ENCODE measurements at places on chromosomes 11 and 22.

DNA sequence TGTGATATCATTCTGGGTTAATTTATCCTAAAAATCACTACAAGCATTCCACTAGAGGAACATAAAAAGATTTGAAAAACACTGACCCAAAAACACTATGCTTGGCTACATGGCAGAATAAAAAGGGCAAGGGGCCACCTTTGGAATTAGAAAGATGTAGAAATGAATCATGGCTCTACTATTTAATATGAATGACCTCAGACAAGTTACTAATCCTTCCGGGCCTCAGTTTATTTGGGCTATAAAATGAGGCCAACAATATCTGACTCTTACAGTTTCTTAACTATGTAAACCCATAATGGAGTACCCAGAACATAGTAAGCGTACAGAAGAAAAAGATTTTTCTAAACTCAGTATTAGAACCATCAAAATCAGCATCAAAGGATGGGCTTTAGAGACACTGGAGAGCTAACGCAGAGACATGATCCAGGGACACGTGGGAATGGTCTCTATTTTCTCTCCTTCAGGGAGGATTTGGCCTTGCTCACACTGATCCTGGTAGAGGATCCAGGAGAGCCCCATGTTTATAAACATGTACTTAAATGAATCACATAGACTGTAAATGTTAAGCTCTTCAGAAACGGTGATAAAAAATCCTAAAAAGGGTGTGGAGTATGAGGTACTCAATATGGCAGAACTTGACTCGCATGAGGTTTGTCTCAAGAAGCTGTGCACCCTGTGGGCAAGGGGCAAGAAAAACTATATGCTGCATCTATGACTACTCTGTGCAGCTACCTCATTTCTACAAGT is 288.4 kb upstream of the PITPNB start:
- DNase-seq = no peak

- no peak for DNase-seq
Observed at GRCh38 chr22:43631846-43632245, 180.3 kb downstream of the EFCAB6 start.

DNA sequence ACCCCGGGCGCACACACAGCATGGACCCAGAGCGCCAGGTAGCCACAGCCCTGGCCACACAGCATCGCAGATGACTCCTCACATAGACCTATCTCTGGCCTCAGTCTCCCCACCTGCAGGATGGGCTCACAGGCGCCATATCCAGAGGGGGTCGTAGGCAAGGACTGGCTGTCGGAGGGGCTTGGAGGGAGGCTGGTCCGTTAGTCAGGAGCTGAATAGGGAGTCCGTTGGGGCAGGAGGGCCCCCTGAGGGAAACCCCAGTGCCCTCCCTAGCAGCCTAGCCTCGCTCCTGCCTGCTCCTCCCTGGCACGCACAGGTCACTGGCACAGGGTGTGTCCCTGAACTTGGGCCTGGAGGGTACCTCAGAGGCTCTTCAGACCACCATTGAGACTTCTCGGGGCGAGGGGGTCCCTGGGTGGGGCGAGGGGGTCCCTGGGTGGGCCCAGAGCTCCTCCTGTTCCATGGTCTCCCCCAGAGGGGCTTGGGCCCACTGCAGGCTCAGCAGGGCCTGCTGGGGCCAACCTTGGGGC is 2.0 kb downstream of the PLXNB2 start:
- no peak for DNase-seq

DNA sequence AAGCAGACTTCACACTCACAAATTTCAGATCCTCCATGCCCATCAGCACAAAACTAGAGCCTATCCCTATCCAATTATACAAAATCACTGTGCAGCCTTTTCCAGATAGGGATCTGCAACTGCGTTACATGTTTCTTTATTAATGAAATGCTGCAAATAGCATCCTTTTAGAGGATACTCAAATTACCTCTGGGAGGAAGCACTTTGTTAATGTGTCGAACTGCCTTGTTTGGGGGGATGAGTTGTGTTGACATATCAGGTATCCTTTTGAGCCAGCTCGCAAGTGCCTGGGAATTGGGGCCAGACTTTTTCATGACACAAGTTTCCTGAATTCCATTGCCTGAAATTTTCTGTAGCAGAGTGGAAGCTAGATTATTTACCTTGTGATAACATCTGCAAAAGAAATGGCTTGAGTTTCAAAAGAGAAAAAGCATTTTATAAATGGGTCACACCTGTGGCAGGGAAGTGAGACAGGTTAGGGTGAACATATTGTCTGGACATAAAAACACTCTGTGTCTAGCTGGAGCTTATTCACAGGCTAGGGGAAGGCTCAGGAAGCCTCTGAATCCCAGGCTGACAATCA is 299.1 kb upstream of the MTNR1B start:
- no peak for DNase-seq
